C1 segment of cervical spinal cord (tissue), 14 donors: ENCODE measurements at places on chromosomes 5 and 9.

DNA sequence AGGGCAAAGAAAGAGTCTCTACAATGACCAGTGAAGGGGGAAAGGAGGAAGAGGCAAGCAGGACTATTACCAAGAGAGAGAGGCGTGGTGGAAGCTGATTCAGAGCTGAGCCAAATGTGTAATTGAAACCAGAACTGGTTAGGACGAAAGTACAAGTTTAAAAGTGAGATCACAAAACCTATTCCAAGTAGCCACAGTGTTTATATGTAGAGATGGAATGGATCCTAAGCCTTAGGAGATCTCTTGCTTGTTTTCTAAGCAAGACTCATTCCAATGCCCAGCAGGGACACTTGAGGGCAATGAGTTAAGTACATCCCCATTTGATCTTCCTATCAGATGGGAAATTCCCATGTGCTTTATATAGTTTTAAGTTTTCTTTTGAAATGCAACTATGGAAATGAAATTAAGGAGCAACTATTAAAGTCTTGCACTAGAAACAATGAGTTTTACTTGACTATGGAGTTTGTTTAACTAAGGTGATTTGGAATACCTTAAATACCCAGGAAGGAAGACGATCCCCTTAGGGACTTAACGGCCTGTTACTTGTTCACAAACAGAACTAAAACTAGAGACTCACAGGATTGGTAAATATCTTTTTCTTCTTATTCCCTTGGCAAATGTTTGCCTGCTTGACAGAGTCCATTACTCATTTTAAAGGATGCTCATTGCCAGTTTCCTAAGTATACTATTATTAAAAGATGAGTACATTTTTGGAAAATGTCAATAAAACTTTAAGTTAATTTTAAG lies 51.1 kb upstream of the SNX2 start:
- DNase-seq, result no peak

DNA sequence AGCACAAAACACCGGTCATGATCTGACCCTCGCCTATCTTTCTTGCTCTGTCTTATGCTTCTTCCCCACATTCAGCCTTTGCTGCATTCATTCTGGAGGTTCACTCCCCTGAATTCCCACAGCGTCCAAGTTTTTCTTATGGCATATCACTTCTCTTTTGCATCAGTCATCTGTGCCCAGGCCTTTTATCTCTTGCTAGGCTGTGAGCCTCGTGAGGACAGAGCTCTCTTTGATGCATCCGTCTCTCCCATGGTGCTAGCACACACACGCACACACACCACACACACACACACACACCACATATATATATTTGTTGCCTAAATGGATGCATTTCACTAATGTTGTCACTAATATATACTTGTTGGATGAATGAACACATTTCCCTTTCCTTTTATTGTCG lies 45.8 kb upstream of the ATG10 start:
- no peak for DNase-seq

- no peak for DNase-seq
These were observed 76.1 kb downstream of the OR2K2 start for GRCh38 chr9:111253742-111254437.

DNA sequence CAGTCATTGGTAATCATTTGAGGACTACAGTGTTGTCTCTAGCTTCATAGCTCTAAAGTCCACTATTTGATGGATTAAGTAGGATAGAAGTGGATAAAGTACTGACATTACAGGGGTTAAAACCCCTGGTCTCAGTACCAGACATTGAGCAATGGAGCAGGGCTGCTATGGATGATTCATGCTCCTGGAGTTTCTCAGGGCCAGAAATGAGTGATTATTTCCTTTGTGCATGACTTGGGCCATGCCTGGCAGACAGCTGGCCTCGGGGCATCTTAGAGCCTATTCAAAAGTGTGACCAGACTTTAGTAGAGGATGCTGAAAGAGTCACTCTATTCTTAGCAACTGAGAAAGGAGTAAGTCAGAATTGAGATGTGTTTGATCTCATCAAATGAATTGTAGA lies 350.7 kb upstream of the TLE4 start:
- DNase-seq, result no peak

- no peak for DNase-seq
These were observed 123.9 kb downstream of the PPP2R2B start for GRCh38 chr5:146754621-146755020.

DNA sequence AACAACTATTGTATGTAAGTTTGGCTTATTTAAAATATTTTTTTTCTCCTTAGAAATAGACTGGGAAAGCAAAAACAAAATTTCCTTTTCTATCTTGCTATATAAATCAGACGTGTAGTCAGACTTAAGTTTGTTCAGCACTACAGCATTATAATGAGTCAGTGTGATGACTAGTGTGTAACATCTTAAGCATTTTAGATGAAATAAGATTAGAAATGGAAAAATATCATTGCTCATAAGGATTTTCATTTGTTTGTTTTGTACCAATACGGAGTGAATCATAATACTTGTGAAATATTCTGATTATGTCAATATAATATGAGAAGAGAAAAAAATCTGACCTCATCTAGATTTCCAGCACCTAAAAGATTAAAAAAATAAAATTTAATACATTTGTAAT lies 64.7 kb upstream of the RICTOR start:
- DNase-seq, result no peak

- no peak for DNase-seq
These were observed 156.1 kb downstream of the SNX18 start for GRCh38 chr5:54673523-54674225.

DNA sequence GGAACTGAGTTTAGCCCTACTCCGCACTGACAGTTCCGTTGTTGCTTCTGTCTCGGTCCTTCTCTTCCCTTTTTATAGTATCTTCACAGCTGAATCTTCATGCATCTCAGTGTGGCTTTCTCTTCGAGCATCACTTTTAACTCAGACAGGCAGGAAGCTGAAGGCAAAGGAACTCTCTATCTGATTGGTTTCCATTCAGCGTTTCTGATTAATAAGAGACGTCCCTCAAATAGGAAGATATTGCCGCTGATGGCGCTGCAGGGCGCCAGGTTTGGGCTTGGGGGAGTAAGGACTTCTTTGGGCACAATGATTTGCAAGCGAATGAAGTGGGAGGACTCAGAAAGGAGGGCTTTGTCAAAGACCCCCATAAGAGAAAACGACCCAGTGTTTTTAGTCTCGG lies at the start of gene CDH9:
Gene CDH9, minus strand, starts transcription at position 111 of the 400 bp plus-strand sequence. CDS start 50,253 bp downstream, outside the sequence.
- no peak for DNase-seq

DNA sequence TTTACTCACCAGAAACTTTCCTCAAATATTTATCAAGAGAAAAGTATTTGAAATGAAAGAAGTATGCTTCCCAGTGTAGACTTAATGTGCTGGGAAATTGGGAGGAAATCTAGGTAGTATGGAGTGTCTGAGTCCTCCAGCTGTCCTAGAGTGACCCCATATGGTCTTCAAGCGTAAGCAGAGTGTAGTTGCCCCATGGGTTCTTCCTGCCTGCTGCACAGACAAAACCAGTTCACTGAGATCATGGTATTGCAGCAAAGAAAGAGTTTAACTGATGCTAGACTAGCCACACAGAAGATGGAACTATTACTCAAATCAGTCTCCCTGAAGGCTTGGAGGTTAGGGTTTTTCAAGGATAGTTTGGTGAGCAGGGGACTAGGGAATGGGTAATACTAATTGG lies 114.9 kb upstream of the PRLR start:
- DNase-seq, result no peak

GRCh38 chr5:140261403-140262171 lies 41.3 kb downstream of the PFDN1 start:
- DNase-seq, result peak; percentile 66

GRCh38 chr9:18834740-18835361 lies 198.2 kb downstream of the SAXO1 start:
- no peak for DNase-seq

DNA sequence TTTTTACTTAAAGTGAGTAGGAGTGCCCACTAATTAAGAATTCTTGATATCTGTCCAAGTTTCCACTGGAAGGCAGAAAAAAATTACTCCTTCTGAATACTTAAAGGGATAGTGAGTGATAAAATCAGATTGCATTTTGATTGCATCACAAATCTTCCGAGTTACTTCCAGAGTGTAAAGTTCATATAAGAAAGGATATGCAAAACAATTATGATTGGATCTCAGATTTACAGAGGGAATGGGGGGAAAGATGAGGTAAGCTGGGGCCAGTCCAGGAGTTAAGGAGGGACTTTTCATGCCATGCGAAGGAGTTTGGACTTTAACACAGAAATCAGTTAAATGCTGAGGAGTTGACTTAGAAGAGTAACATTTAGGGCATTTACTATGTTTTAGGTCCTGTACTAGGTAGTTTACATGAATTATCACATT lies 9.3 kb upstream of the RNF145 start:
- DNase-seq, result no peak

DNA sequence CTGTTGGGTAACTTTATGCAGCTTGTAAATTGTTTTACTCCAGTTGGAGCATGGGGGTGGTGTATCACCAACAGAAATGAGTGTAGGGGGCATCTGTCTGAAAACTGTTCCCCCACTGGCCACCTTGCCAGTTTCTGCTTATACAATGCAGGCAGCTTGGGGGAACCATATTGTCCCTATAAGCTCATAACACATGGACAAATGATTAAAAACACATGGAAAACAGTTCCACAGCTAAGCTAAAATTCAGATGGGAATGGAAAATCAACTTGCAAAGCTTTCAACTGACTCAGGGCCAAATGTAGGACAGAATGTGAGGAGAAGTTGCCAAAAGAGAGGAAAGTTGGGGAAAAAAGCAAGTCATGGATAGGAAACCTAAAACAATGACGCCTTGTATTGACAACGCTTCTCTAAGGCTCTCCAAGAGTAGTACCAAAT lies 7.9 kb upstream of the CER1 start:
- no peak for DNase-seq

DNA sequence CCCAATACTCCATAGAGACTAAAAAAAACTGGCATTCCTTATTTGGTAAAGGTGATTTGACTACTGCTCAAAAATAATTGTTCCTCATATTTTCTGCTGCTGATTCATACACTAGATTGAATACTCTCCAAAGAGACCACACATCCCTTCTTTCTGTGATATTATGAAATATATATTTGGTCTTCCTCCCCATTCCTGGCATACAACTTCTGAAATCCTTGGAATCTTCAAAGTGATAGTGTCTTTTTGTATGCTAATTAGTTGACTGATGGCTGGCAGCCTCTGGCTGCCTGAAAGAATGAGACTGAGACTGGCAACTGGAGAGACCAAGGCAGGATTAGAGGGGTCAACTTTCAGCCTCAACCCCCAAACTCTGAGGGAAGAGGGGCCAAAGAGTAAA lies 348.0 kb upstream of the RFX3 start:
- no peak for DNase-seq

GRCh38 chr9:127829205-127829906 lies 25.1 kb downstream of the ENG start:
- DNase-seq, result no peak

DNA sequence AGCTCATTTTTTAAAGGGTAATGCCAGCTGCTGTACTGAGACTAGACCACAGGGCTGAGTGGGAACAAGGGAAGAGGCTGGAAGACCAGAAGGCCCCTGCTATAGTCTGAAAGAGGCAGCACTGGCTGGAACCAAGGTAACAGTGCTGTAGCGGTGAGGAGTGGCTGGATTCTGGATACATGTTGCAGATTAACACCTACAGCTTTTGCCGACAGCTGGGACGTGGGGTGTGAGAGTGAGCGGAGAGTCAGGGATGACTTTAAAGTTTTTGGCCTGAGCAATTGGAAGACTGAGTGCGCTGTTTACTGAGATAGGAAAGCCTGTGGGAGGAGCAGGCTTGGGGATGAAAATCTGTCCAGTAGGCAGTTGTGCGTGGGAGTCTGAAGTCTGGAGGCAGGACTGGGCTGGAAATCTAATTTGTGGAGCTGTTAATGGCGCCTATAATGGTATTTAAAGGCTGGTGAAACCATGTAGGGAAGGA lies 26.5 kb downstream of the AQP7 start:
- no peak for DNase-seq

- DNase-seq, result no peak
These were observed 35.2 kb downstream of the NCS1 start for GRCh38 chr9:130207241-130207992.

DNA sequence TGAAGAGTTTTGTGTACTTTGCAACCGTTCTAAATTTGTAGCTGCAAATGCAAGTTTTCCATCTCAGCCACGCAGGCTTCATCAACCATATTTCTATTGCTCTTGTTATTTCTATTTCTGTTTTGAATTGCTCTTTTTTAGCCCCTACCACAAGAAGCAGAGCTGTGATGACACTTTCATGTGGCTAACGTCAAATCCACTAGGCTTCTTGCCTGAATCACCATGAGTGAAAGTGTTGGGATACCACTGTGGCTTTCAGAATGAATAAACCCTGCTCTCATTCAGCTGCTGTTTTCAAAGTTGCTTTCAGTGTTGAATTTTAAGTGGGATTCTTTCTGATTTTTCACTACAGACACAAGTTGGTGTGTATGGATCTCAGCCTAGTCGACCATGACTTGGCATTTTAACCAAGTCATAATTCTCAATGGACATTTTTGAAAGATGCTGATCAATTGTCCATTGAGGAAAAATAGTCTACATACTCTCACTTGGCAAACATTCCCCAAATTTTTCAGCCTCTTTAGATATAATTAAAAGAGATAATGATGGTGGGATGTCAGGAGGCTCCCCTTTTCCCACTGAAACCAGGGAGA lies 41.0 kb upstream of the MTAP start:
- no peak for DNase-seq

DNA sequence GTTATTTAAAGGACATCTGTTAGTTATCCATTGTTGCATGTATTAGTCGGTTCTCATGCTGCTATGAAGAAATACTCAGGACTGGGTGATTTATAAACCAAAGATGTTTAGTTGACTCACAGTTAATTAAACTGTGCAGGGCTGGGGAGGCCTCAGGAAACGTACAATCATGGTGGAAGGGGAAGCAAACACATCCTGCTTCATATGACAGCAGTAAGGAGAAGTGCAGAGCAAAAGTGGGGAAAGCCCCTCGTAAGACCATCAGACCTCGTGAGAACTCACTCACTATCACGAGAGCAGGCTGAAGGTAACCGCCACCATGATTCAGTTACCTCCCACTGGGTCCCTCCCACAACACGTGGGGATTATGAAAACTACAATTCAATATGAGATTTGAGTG lies 2064.1 kb downstream of the MAT2B start:
- DNase-seq, result no peak

DNA sequence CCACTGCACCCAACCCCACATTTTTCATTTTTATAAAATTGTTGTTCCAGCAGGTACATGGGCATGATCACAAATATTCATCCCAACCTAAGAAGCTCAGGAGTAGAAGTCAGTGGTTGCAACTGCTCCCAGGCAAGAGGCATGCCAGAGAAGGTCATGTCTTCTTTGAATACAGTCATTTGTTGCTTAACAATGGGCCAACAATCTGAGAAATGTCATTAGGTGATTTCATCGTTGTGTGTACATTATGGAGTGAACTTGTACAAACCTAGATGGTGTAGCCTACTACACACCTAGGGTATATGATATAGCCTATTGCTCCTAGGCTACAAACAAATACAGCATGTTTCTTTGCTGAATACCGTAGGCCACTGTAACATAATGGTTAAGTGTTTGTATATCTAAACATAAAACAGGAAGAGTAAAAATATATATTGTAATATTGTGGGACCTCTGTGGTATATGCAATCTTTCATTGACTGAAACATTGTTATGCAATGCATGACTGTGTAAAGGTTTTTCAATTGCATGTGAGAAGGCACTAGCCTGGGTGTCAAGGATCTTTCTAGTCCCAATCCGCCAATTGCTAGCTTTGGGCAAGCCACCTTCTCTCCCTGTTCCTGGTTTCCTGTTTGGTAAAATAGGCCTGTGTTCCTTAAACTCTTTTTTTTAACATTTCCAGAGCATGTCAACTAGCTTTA lies 27.6 kb downstream of the ATP10B start:
- no peak for DNase-seq

- no peak for DNase-seq
These were observed 21.5 kb downstream of the FABP6 start for GRCh38 chr5:160250826-160251225.

- DNase-seq, result peak; percentile 52
These were observed 22.5 kb downstream of the PSAT1 start for GRCh38 chr9:78319197-78320029.
